AG04450 (cell line): ENCODE measurements at places on chromosomes 12 and 14.

- no peak for DNase-seq
These were observed 55.0 kb upstream of the PSMC1 start for GRCh38 chr14:90201344-90201743.

DNA sequence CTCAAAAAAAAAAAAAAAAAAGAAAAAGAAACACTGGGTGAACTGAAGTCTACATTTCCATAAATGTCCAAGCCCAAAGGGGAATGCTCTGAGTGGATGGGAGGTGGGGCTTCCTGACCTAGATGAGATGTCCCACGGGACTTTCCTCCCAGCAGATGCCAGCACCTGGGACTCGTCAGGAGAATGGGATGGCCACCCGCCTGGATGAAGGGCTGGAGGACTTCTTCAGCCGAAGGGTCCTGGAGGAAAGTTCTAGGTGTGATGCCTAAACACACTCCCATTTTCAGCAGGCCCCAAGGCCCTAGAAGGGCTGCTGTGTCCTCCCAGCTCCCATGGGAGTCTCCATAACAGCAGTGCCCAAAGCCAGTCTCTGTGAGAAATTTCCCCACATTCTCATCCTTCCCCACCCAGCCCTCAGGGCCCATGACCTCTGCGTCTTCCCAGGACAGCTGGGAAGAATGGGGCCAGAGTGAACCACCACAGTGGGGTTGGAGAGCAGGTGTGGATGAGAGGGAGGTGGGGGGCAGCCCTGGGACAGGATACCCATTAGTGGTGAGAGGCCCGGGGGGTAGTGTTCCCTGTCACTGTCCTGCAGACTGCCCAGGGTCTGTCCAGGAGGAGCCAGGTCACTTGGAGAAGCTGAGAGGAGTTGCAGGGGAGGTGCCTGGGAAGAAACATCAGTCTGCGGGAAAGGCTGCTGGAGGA lies 7.1 kb upstream of the CPNE6 start:
- no peak for DNase-seq

- no peak for DNase-seq
These were observed at the start of gene DTX3 for GRCh38 chr12:57604454-57604991. Gene DTX3 (plus strand): TSS chr12:57604824. CDS start chr12:57606518, 1,694 bp downstream.

GRCh38 chr14:59176765-59177164 lies 11.7 kb upstream of the DAAM1 start:
- no peak for DNase-seq

DNA sequence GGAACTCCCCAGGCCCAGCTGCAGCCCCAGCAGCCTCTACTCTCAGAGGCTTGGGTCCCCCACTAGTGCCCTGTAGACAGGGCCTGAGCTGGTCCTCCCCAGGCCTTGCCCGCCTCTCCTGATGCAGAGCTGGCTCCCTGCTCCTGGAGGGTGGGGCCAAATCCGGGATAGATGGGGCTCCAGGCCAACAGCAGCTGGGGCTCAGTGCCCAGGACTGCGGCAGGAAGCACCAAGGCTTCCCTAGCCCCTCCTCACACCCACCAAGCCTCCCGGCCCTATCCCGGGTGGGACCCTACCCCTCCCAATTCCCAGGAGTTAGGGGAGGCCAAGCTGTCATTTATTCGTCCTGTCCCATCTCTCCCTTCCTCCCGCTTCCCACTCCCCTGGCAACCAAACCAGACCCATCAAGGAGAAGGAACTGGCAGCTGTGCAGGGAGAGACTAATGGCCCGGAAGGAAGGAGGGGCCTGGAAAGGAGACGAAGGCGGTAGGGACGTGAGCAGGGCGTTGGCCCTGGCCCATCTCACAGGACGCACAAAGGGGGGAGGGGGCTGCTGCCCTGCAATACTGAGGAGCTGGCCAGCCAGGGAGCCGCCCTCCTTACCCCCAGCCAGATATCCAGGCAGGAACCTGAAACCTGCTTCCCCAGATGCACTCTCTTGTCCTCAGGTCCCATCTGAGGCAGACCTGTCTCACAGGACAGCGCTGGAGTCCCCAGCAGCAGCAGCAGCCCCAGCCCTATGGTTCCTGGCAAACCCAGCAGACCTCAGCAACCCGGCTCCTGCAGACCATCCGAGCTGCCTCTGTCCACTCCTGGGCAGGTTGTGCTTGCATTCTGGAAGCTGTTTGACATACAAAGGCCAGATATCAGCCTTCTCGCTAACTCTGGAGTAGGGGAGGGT lies 1.6 kb upstream of the PRPH start:
- no peak for DNase-seq

DNA sequence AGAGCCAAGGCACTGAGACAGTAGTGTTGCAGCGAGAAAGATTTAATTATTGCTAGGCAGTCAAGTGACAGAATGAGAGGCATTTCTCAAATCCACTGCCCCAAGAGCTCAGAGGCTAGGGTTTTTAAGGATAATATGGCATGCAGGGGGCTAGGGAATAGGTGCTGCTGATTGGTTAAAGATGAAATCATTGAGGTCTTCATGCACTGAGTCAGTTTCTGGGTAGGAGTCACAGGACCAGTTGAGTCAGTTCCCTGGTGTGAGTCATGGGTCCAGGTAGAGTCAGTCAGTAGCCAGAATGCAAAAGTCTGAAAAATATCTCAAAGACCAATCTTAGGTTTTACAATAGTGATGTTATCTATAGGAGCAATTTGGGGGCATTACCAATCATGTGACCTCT lies 323.8 kb downstream of the RGS6 start:
- DNase-seq, result no peak

DNA sequence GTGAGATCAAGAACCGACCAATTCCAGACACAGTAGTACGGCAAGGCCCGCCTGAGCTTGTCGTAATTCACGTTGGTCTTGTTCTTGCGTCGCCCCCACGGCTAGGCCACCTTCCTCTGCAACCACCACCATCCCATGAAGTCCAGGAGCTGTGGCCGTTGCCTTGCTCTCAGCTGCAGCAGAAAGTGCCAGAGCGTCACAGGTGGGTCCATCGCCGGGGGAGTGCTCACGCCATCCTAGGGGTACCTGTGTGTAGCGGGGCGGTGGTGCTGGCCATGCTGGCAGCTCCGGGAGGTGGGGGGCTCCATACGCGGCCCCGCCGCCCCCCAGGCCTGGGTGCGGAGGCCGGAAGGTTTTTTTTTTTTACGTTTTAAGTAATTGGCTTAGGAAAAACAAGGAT lies 23.1 kb downstream of the TMEM121 start:
- no peak for DNase-seq

- DNase-seq, result no peak
These were observed 122.9 kb upstream of the TMEM132D start for GRCh38 chr12:130026608-130027176.

DNA sequence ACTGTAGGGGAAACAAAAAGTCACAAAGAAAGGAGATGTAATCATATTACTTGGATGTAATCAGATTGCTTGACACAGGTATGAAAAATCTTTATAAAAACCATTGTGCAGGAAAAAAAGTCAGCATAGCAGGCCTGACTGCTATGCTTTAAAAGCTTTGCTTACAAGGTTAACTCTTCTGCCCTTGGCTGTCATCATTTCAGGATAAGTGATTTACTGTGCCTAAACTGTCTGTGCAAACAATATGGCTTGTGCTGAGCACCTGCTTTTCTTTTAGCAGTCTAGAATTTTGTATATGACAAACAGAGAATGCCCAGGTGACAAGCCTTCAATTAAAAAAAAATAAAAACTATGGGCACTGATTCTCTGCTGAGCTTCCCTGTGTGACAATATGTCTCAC lies 63.8 kb upstream of the PLEKHG7 start:
- no peak for DNase-seq

- DNase-seq, result no peak
These were observed 32.1 kb upstream of the SLC38A1 start for GRCh38 chr12:46300910-46301309.

DNA sequence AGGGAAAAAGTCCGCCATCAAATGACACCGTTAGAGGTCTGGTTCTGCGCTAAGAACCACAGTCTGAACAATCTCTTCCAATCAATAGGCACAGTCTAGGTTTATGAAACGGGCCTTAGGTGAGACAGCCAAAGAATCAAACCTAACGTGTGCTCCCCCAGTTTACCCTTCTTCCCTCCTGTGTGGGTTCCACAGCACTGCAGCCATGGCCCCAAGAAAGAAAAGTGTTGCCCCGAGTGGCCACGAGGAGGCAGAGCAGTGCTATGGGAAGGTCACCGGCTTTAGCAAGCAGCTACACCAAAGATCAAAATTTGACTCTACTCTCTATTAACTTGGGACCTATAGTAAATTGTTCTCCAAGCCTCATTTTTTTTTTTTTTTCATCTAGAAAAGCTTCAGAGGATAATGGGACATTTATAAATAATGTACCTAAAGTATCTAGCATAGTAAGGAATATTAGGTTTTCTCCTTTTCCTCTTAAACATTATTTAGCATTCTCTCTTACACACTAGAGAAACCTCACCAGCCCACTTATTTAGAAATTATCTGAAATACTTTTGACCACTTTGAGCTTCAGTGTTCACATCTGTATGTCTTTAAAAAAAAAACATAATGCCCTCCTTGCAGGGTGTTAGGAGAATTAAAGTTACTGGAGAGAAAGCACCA lies 70.2 kb upstream of the GPHB5 start:
- peak; percentile 18 for DNase-seq

- no peak for DNase-seq
These were observed 37.4 kb upstream of the TMEM179 start for GRCh38 chr14:104641753-104642539.

DNA sequence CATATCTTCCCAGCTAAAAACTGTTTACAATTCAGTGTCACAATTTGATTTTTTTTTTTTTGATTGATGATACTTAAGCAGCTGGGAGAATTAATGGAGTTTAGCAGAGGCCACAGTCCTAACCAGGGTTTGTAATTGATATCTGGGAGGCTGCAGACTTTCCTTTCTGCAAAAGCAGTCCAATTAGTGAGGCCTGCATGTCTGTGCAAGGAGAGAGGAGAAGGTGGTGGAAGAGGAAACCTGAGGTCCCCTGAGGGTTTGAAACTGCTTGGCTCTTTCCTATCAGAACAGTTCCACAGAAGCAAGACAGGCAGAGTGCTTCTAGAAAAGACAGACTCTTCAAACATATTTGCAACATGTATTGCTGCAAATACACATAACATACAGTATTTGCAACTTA lies 160.8 kb upstream of the KRR1 start:
- DNase-seq, result no peak

DNA sequence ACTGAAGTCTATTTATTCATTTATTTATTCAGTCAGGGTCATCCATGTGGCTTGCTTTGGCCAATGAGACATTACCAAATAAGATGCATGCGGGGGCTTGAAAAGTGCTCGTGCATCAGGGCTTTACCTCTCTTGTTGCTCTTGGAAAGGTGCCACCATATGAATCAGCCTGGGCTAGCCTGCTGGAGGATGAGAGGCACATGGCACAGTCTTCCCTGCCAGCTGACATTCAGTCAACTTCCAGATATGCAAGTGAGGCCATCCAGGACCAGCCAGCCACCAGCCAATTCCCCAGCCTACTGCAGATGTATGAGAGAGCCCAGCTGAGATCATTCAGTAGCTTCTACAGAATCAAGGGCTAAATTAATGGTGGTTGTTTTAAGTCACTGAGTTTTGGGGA lies 105.2 kb upstream of the RPH3A start:
- DNase-seq, result no peak

DNA sequence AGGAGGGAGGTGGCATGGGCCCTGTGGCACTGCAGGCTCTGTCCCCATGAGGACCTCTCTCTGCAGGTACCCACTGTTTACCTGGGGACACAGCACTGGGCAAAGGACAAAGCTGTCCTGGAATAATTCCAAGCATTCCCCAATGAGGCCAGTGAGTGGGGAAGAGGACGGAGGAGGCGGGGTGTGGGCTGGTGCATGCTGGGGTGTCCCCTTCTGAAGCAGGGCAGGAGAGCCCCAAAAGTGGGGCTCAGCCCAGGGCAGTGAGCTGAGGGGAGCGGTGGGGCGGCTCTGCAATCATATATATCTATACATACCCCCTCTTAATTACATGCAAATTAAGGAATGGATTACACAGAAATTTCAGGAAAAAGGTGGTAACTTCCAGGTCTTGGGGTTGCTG lies 315.8 kb downstream of the ADGRD1 start:
- DNase-seq, result no peak

GRCh38 chr12:7695237-7695560 lies 376 bp downstream of the GDF3 start:
- DNase-seq, result no peak

GRCh38 chr12:80702889-80703805 lies 4.3 kb upstream of the MYF6 start:
- peak; percentile 16 for DNase-seq

GRCh38 chr12:2492236-2492635 lies 302.5 kb upstream of the FKBP4 start:
- no peak for DNase-seq

- no peak for DNase-seq
These were observed 181.9 kb downstream of the SLC6A15 start for GRCh38 chr12:84730561-84731162.

GRCh38 chr14:77760381-77761204 lies at the start of gene SNW1:
Gene SNW1 (minus strand): TSS chr14:77761156. CDS start chr14:77761127, 29 bp downstream.
- DNase-seq, result peak; percentile 84

- DNase-seq, result no peak
These were observed 45.3 kb downstream of the BCL11B start for GRCh38 chr14:99226687-99227086.

DNA sequence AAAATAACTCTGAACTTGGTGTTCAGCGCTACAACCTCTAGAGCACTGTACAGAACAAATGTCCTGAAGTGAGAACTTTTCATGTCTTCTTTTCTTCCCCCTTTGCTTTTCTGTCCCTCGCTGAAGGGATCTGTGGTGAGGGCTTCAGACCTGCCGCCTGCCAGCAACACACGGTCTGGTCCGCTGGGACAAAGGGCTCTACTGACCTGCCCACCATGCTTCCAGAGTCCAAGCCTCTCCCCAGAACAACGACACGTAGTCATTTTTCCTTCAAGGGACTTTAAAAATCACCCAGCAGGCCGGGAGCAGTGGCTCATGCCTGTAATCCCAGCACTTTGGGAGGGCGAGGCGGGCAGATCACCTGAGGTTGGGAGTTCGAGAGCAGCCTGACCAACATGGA lies 140.4 kb downstream of the EFCAB11 start:
- no peak for DNase-seq

DNA sequence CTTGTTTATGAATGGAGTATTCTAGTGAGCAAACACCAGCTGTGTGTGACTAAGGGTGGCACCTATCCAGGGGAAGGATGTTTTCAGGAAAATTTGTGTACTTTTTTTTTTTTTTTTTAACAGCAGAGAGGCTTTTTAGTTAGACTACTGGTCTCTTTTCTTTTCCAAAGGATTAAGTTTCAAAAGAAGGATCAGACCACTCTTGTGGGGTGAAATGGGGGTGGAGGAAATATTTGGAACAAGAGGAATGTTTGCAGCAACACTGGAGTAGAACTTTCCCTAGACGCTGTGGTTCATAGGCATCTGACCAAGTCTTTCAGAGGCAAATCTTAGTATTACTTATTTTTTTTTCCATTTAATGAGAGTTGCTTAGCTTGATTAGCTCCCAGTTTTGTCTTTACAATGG lies 21.1 kb downstream of the NUBPL start:
- peak; percentile 36 for DNase-seq

DNA sequence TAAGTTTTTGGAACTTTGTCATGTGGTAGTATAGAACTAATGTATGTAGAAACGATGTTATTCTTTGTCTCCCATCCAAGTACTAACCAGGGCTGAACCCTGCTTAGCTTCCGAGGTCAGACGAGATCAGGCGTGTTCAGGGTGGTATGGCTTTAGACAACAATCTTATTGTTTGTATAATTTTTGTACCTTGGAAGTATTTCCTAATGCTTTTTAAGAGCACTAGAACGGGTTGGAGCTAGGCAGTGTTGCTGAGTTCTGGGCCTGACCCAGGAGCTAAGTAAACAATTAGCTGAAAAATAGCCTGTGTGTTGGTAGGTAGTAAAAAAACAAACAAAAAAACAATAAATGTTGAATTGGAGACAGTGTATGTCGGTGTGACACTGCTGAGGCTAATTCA lies 244.3 kb downstream of the EMP1 start:
- no peak for DNase-seq
